ENCODE measurements at places on chromosomes 5 and 9. TPM values are rescaled to one million over a fixed set of nuclear protein-coding genes. Genes with fewer than 3 reads are reported as not detected.

The LCN10 gene
- total RNA-seq: 0.58 TPM

The COL15A1 gene
- 29.3 TPM for total RNA-seq

The NPR3 gene
- not detected for total RNA-seq

The PRR16 gene
- 40.8 TPM for total RNA-seq

The HTR4 gene
- 0.92 TPM for total RNA-seq

DNA sequence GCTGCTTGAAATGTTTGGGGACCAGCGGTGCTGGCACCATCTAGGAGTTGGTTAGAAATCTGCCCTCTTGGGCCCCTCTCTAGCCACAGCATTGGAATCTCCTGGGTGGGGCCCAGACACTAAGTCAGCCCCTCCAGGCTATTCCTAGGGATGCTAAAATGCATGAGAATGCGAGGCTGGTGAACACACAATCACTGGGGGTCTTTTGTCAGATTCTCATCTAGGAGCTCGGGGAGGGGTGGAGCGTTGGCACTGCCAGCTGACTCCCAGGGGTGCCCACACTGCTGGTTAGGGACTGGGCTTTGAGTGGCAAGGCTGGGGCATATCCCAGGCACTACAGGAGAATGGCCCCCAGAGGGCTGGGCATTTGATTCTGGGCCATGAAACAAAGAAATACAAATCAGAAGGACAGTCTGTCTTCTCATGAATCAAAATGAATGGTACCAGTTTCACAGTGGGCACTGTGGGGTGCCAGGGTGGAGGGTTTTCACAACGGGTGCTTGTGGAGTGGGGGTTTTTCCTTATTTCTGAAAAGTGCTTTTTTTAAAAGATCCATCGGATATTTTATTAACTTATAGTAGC lies 127.8 kb upstream of the RAPGEF1 start:
- DNase-seq: no peak

- DNase-seq: no peak
Measured at GRCh38 chr9:71755869-71756268, 12.4 kb downstream of the CEMIP2 start.

- no peak for DNase-seq
Measured at GRCh38 chr5:79630444-79630843, 18.2 kb downstream of the TENT2 start.

DNA sequence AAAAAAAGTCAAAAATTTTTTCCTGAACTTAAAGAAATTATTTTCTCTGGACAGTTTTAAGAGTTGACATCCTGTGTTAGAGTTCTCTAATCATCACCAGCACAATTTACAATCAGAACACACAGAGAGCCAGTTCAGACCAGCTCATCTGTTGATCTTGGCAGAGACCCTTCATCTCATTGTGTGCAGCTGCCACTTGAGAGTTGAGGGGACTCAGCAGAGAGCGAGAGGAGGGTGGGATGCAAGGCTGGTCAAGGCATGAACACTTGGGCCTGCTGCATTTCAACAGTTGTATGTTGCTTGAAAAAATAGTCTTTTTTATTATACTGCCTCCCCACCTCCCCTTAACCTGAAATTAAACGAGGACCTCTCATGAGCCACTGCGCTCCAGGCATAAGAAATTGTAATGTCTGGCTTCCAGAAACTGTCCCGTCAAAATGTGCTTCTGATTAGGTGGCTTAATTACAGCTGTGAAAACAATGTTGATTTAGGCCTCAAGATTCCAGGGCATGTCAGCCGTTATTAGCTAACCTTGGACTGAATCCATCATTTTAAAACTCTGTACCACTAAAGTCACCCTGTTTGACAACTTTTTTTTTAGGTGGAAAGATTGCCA lies 383.6 kb downstream of the CCDC171 start:
- peak; percentile 29 for DNase-seq

DNA sequence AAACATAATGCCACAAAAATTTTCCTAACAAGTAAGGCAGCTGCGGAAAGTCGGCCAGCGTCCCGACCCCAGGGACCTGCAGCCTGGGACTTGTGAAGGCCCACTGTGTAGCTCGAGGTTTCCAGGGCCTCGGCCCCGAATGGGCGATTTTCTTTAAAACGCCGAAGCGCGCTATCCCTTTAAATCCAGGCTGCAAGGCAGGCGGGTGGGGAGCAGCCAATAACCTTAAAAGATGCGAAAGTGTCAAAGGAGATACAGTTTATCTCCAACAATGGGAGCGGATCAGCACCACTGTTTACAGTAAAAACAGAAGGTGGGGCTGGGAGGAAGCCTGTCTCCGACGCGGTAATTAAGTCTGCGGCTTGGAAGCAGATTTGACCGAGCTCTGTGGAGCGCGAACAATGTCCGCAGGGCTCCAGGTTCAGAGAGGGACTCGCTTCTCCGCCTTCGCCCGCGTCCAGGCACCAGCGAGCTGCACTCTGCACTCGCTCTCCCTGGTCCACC lies 1.7 kb upstream of the ZSWIM6 start:
- DNase-seq: no peak

DNA sequence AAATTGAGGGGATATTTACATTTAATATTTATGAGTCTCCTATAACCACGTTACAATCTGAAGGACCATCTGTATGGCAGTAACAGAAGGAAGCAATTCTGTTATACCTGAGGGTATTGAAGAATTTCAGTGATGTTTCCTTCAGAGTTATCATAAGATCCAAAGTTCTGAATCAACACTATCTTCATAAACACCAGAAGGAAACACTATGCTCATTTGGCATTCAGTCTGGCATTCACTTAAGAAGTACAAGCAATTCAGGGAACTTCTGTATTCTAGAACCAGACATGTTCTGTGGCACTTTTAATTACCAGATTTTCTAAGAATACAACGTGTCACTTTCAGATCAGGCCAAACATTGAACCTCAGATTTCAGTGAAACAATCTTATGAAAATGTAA lies 9.6 kb downstream of the DAB2 start:
- DNase-seq: no peak

DNA sequence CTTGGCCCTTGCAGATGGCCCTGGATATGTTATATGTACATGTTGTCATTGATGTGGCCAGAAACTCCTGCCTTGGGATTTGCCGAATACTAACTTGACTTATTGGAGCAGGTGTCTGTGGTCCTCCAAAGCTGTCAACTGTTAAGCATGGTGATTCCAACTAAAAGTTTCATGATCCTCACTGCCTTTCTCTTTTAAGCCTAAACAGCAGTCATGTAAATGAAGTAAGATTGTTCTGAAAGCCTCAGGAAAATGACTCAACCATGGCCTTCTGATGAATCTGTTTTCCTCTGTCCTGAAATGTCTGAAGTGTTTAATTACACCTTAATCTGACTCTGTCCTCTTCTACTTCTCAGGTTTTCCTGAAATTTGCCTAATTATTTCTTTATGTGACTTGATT lies 245.0 kb downstream of the FAM114A2 start:
- DNase-seq: no peak

DNA sequence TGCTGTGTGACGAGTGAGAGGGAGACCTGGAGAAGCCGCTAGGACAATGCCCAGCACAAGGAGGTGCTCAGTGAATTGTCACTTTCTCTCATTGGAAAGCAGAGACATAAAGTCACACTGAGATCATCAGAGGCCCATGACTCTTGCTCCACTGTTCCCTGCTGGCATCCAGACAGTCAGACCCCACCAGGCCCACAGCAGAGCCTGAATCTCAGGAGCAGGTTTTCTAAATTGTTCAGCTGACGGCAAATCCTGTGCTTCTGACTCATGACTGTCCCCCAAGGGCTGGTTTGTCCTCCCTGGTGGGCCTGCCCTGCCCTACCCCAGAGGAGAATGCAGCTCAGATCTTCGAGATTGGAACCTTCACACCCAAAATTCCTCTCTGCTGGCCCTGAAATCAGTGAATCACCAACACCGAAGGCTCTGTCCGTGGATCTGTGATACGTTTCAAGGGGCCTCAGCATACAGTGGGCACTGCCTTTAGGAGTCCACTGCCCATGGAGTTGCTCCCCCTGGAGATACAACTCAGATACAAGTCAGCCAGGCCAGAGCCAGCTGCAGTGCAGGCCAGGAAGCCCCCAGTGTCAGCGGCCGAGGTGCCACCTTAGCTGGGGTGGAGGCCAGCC lies 2.7 kb downstream of the PTGES start:
- no peak for DNase-seq

DNA sequence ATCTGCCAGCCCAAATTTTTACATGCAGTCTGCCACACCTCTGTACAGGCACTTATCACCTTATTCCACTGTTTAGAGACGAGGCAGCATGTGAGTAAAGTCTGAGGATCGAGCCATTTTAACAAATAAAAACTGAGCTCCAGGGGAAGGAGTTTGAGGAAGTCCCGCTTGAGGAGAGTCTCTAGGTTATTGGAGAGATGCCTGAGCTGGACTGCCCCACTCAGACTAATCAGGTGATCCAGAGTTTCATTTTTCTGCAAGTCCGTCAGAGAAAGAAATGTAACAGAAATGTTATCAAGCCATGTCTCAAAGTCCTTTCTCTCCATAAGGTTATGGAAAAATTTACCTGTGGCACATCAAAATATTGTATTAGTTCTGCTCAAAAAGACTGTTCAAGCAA lies 5.3 kb downstream of the FBXW2 start:
- no peak for DNase-seq

DNA sequence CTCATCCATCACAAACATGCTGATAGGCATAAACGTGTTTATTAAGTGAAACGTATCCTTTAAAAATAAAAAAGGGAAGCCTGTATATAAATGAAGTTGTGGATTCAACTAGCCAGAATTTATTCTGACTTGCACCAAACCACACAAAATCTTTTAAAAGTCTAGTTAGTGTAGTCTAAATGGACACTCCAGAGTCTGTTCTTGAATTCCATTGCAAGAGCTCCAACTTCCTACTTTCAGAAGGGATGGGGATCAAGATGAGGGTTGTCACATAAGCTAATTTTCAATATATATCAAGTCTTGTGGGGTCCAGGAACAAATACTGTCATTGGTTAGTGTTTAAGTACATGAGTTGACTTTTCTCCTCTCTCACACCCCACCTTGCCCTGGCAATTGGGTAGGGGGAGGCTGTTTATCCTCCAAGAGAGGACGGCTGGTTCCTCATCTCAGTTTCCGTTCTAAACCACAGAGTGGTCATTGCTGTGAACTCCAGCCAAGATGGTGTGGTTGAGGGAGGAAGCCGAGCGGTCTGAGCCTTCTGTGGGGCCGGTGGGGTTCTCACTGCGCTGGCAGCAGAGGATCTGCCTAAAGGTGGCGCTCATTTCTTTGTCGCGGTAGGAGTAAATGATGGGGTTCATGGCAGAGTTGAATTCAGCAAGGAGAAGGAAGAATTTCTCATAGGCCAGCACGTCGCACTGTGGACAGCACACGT lies 163.2 kb downstream of the LPAR1 start:
- peak; percentile 34 for DNase-seq

DNA sequence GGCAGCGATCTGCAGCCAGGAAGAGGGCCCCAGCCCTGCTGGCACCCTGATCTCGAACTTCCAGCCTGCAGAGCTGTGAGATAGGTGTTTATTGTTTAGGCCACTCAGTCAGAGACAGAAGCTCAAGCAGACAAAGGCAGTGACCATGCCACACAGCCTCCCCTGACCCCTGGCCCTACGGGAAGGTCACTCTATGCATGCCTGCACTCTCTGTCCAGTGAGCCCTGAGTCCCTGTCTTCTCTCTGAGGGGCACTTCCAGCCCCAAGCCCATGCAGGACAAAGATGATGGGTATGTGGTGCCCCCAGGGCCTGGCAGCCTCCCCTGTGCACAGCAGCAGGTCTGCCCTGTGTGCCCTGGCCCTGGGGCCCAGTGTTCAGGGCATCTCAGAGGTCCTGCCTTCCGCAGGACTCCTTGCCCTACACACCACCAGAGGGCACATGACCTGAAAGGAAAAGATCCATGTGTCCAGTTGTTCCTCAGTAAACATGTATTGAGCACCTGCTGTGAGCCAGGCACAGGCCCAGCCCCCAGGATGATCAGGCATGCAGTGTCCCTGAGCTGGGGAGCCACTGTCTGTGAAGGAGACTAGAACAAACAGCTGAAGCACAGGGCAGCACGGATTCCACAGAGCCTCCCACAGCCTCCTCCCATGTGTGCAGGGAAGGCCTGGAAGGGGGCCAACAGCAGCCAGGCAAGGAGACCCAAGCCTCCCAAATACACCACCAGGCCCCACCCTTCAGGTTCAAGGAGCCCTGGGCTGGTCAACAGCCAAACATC lies 109.3 kb downstream of the ATPSCKMT start:
- no peak for DNase-seq

DNA sequence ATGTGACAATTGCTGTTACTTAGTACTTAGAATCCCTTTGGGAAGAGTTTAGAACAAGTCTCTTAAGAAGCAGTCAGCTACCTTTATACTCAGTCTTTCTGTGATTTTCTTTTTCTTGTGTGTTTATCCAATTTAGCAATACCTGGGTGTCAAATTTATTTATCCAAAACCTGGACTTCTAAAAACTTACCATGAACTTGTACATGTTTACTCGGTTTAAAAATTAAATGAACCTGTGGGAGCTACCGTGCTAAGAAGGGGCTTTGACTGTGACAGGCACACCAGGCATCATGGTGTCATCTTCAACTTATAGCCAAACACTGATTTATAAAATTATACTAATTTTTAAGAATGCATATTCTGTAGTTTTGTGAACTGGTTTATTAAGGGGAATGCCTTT lies 96.5 kb downstream of the XRCC4 start:
- DNase-seq: no peak

DNA sequence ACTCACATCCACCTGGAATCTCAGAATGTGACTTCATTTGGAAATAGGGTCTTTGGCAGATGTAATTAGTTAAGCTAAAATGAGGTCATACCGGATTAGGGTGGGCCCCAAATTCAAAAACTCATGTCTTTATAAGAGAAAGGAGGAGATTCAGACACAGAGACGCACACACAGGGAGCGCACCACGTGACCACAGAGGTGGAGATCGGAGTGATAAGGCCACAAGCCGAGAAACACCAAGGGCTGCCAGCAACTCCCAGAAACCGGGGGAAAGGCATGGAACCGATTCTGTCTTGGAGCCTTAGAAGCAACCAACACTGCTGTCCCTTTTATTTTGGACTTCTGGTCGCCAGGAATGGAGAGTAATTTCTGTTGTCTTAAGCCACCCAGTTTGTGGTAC lies 31.8 kb upstream of the LMX1B start:
- DNase-seq: no peak

GRCh38 chr9:69535911-69536310 lies 136.3 kb downstream of the APBA1 start:
- no peak for DNase-seq

DNA sequence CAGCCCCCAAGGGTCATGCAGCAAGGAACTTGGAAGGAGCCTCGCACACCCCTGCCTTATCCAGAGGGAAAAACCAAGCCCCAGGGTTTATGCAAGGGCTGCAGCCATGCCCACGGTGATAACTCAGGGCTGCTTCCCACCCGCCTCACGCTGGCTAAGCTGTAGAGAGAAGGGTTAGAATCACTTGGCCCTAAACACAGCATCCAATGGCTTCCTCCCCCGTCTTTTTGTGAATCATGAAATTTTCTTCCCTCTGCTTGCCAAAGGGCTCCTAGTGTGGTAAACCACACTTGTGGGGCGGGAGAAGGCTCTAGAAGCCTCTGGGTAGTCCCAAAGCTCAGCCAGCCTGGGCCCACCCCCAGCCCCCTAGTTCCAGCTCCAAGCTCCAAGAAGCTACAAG lies 55.9 kb upstream of the ORM1 start:
- no peak for DNase-seq
